ENCODE measurements at places on chromosomes 6 and 20.

GRCh38 chr6:82870582-82871172 lies 195.0 kb downstream of the UBE3D start:
- no peak for DNase-seq

DNA sequence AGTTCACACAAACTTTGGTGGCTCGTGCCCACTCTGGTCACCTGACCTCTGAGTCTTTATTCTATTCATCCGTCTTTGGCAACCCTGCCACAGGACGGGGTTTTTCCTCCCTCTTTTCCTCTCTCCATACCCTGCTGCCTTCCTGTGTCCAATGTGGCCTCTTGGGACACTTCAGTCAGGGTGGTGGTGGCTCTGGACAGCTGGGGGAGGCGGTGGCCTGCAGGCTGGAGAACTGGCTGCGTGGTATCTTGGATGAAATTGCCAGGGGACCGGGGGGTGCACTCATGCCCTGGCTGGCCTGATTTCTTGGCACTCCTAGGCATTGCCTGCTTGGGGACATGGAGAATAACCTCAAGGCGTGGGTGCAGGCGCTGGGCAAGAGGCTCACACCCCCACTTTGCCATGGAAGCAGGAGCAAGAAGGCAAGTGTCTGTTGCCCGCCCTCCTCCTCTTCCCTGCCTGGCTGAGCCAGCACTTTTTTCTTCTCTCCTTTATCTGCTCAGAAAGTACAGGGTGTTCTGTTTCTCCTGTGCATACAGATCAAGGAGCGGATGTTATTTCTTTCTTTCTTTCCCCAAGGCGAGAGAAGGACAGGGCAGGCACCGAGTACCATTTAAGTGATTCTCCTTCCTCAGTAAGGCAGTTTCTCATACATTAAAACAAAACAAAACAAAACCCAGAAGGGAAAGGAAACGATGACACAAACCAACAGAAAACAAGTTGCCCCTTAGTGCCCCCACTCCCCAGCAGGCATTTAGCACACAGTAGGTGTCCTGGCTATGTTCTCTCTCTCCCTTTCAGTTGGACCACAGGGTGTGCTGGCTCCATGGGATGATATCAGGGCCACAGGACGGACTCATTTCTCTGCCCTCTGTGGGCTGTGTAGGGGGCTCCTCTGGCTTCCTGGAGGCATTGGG lies 155.5 kb upstream of the RNF24 start:
- no peak for DNase-seq

DNA sequence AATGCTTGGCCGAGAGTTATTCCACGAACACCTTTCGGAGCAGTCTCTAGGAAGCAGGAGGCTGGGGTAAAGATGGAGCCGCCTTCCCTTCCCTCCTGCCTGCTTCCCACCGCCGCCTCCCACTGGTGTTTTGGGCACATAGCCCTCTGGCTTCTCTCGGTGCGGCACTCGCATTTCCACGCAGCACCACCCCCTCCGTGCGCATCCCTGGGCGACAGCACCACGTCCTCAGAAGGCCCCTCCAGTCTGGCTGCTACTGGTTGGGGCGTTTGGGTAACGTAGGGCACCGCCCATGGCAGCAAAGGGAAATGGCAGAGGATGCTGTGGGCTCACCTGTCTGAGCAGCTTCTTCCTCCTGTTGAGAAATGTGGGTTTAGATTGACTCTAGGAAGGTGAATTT lies 2.4 kb downstream of the COL20A1 start:
- DNase-seq = no peak

DNA sequence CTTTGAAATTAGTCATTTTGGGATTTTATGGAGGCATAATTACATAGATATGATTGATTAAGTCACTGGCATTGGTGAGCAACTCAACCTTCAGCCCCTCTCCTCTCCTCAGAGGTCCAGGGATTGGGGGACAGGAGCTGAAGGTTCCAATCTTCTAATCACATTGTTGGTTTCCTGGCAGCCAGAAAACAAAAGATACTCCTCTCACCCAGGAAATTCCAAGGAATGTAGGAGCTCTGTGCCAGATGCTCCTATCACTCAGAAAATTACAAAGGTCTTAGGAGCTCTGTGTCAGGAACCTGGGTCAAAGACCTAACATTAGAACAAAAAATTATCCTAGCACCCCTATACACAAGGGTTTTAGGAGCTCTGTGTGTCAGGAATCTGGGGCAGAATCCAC lies 679.7 kb upstream of the ID4 start:
- DNase-seq = no peak

DNA sequence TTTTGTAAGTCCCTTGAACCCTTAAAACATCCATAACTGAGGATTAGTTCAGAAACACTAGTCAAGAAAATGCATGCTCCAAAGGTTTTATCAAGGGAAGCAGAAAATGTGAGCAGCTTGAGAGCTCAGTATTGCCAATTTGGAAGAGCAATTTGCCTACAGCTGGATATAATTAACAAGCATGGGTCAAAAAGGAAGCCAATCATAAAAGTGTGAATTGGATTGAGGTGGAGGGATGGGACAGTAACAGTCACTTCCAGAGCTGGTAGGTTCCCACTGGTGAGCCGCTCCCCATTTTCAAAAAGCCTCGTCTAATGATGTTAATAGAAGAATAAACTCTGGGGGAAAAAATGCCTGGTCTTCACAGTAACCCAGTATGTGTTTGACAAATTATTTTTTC lies 5.0 kb upstream of the PTPRK start:
- no peak for DNase-seq

GRCh38 chr6:121660277-121660676 lies 224.8 kb downstream of the GJA1 start:
- no peak for DNase-seq

GRCh38 chr6:21022343-21023107 lies 488.3 kb downstream of the CDKAL1 start:
- no peak for DNase-seq

DNA sequence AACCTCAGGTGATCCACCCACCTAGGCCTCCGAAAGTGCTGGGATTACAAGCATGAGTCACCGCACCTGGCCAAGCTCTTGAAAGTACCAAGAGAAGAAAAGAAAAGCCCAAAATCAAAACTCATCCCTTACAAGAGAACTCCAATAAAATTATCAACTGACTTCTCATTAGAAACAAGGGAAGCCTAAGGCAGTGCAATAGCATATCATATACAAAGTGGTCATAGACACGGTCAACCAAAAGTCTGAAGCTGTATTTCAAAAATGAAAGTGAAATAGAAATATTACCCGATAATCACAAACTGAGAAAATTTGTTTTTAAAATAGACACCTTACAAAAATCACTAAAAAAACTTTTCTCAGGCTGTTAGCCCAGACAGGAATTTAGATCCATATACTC lies 1321.1 kb upstream of the GJE1 start:
- DNase-seq = no peak

GRCh38 chr6:159953091-159953601 lies 15.7 kb upstream of the IGF2R start:
- no peak for DNase-seq

- DNase-seq = no peak
Observed at GRCh38 chr6:119209452-119210205, 131.2 kb upstream of the FAM184A start.

GRCh38 chr6:109372130-109372529 lies 10.1 kb downstream of the CD164 start:
- DNase-seq = no peak

GRCh38 chr6:75818098-75818855 lies 69.2 kb downstream of the MYO6 start:
- DNase-seq = no peak

DNA sequence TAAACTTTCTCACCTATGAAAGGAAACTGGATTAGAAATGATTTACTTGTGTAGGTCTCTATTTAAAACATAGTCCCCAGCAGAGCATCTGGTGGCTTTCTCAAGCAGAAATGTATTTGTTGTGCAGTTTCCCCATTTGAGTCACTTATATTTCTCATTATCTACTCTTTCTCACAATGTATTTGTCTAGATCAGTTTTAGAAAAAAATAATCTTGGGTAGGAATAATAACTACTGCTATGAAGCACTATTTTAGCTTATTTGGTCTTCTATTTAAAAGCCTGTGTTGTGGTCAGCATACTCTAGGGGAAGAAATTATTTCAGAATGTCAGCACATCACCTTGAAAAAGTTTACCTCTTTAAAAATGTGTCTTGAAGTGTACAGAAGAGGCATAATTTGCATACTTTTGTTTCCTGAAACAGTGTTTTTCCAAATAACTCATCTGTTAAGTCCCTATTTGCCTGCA lies 60.9 kb upstream of the PRL start:
- DNase-seq = no peak

DNA sequence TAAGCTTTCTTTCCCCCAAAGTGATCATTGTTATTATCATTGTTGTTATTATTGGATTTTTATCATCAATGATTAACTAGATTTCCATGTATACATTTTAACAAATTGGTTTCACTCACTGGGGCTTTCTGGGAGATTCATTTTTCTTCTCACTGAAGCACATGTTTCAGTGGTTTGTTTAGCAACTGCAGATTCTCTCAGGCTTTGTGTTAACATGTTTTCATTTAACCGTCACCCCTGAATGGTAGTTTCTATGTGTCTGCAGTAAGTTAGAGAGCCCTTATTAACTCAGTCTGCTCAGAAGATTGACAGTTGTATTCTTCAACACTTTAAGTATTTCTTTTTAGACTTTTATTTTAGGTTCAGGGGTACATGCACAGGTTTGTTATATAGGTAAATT lies 12.4 kb downstream of the ZKSCAN4 start:
- no peak for DNase-seq

- no peak for DNase-seq
Observed at GRCh38 chr6:133787859-133788505, 100.9 kb upstream of the TCF21 start.

- DNase-seq = no peak
Observed at GRCh38 chr6:89978749-89979145, 84.5 kb downstream of the GJA10 start.

- no peak for DNase-seq
Observed at GRCh38 chr20:58038123-58038654, 190.3 kb downstream of the ANKRD60 start.

DNA sequence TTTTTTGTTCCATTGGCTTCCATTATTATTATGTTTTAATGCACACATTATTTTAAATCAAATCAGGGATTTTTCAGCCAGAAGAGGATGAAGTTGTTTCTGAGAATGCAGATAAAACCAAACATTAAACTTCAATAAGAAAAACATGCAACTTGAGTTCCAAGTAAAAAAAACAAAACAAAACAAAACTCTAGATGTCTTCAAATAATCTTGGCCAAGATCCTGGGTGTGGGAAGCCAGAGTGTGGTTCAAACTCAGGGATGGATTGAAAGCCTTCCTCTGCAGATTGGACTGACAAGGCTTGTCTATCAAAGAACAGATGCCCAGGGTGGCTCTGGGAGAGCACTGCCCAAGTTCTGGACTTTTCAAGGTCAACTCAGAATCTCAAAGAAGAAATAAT lies 134.1 kb downstream of the LCA5 start:
- no peak for DNase-seq

GRCh38 chr6:139423971-139424667 lies 49.7 kb upstream of the CITED2 start:
- DNase-seq = no peak

DNA sequence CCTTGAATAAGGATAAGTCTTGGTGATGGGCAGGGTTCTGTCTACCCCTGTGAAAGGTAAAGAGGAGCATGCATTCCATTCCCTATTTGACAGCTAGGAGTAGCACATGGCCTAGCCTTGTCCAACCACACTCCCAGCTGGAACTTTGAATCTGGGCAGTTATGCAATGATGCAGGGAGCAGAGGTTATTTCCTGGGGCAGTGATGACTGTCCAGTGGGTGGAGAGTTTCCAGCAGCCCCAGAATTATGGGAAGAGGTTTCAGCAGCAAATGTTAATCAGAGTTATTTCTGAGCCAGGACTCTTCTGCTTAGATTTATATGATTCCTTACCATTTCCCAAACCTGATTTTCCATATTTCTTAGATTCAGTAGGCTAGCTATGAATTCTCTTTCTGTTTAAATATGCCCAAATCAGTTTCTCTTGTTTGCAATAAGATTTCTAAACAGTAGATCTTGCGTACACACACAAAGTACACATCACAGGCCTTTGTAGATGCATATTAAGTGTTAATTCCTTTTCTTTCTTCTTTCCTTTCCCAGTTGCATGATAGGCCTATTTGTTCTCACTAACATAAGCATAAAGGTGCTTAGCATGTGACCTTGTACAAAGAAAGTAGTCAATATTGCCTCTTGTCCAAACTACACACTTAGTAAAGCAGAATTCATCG lies 17.3 kb upstream of the TXLNB start:
- no peak for DNase-seq

DNA sequence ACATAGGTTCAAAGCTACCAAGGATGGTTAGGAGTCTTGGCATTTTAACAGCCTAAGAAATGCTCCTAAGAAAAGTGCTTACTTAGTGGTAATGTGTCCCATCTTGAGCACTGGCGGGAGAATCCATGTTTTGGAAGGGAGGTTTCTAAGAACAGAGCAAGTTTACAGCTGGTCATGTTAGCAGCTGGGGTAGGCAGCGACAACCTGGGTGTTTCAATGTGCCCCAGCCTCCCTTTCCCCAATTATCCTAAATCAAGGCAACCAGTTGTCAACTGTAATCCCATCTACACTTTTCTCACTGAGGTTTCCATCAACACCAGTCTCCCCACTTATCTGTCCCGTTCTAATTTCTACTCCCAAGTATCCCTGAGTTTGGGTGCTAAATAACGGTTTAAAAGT lies 1.6 kb upstream of the JAG1 start:
- no peak for DNase-seq

GRCh38 chr6:131199568-131200272 lies 64.5 kb downstream of the AKAP7 start:
- DNase-seq = no peak

- no peak for DNase-seq
Observed at GRCh38 chr6:3894590-3895311, 45.6 kb downstream of the FAM50B start.

DNA sequence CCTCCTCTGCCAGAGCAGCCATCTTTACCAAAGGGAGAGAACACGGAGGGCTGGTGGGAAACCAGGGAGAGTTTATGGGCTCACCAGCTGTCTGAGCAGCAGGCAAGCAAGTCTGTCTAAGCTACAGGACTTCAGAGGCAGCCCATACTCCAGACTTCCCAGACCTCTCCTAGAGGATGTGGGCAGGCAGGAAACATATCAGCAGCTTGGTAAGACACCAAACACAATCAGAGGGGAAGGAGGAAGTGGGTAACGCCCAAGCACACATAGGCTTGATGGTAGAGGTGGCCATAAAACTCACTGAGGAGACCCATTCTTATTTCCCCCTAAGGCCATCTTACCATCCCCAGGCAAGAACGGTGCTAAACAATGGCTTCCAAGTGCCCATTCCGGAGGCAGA lies 143.1 kb upstream of the ARID1B start:
- DNase-seq = no peak

- DNase-seq = no peak
Observed at GRCh38 chr6:122736616-122737015, 42.9 kb upstream of the FABP7 start.

All from cortex of kidney (tissue), 1 donor.